ENCODE measurements at places on chromosomes 3 and 15.

- DNase-seq, result no peak
Observed at GRCh38 chr3:172853921-172854666, 103.6 kb downstream of the ECT2 start.

GRCh38 chr3:30609930-30610701, 3.7 kb downstream of the TGFBR2 start:
- no peak for DNase-seq

GRCh38 chr3:187454085-187454815, 86.1 kb downstream of the RTP4 start:
- DNase-seq, result no peak

DNA sequence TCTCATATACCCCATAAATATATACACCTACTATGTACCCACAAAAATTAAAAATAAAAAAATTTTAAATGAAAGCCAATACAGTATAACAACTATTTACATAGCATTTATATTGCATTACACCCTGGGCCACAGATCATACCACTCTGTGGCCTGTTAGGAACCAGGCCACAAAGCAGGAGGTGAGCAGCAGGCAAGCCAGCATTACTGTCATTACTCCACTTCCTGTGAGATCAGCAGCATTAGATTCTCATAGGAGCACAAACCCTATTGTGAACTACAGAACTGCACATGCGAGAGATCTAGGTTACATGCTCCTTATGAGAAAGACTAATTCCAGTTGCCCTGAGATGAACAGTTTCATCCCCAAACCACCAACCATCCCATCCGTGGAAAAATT, 17.4 kb downstream of the FILIP1L start:
- DNase-seq, result no peak

DNA sequence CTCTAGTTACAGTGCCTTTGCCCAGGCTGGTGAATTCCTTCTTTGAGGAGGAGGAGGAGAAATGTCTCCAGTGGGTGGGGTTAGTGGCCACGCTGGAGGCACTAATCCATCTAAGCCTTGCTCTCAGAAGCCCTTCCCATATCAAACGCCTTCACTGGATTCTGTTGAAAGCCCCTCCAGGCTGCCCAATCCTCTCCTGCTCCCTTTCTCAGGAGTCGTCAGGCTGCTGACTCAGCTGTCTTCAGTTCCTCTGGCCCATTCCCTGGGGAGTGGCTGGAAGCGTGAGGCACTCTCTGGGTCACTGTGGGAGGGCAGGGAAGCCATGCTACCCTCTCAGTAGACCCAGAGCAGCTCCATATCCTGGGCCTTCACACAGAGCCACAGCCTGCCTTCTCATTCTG, 2.7 kb downstream of the AP2M1 start:
- no peak for DNase-seq
